K562 (cell line): ENCODE measurements at places on chromosomes 11 and 22.

- DNase-seq: peak; percentile 20
Measured at GRCh38 chr11:31340903-31341572, 28.5 kb downstream of the DCDC1 start.

- DNase-seq: peak; percentile 49
Measured at GRCh38 chr11:65301491-65302329, 13.0 kb upstream of the CDC42EP2 start.

- peak; percentile 84 for DNase-seq
Measured at GRCh38 chr11:19441752-19442553, 201.2 kb upstream of the E2F8 start.

- no peak for DNase-seq
Measured at GRCh38 chr11:77558380-77558779, 31.4 kb upstream of the AQP11 start.

- DNase-seq: no peak
Measured at GRCh38 chr11:103488031-103488461, 378.8 kb downstream of the DYNC2H1 start.

- DNase-seq: no peak
Measured at GRCh38 chr22:48083502-48083901, 1321.1 kb downstream of the TBC1D22A start.

- no peak for DNase-seq
Measured at GRCh38 chr11:85301895-85302678, 325.1 kb downstream of the DLG2 start.

DNA sequence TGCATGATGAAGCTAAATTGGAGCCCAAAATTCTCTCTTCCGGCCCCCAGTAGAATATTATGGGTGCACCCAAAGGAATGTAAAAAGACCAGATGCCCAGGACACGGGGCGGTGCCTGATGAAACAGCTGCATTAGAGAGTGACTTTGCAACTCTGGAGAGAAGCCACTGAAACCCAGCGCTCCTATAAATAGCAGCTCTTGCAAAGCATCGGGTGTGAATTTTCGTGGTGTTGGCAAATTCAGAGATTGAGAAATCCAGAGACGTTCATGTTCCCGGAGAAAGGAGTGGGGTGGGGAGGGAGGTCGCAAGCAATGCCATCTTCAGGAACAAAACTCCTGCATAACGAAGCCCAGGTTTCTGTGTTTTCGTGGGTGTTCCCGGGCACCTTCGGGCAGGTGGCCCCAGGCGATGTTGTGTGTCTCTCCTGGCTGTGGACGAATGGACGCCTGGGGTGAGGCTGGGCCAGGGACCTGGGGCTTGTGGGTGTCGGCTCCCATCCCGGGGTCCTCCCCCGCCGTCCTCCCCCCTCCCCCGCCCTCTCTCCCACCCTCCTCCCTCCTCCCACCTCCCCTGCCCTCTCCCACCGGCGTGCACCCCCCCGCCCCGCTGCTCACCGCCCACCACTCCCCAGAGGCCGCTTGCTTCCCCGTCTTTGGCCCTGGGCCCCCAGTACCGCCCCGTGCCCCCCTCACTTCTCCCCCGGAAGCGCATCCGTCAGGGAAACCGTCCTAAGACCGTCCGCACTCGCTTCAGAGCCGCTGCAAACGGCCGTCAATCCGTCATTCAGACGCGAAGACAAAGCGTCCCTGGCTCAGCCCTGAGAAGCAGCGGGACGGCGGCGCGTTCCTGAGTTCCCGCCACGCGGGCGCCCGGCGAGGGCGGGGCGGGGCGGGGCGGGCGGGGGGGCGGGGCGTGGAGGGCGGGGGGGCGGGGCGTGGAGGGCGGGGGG, 26.7 kb upstream of the TOLLIP start:
- DNase-seq: peak; percentile 77

DNA sequence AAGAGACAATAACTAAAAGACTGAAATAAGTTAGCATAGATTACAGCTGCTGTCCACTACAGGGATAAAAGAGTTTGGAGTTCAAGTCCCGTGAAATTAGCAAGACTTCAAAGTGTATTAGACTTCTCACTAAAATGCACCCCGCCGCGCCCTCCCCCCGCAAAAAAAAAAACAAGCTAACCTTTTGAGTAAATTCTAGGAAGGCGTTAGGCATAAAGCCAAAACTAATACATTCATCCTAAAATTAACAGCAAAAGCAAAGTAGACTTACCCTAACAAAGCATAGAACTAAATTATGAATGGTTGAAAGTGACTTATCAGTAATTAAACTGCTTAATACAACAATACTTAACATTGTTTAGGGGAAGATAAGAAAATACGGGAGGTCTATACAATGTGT, 581.0 kb upstream of the CHORDC1 start:
- DNase-seq: no peak

DNA sequence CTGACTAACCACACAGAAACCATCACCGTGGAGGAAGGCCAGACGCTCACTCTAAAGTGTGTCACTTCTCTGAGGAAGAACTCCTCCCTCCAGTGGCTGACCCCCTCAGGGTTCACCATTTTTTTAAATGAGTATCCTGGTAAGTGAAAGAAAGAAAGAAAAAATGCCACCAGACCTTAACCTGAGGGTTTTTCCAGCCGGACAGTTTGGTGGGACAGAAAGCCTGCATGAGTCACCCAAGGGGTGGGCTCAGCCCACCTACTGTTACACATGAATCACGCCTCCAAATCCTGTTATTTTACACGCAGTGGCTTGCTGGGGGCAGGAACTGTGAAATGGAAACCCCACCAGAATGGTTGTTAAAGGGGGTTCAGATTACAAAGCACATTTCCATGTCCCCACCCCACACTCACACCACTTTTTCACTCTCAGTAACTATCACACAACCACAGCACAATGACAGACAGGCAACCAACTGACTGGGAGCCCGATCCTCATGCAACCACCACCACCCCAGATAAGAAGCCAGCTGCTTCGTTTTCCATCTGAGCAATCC, 11.9 kb downstream of the CRTAM start:
- DNase-seq: no peak

DNA sequence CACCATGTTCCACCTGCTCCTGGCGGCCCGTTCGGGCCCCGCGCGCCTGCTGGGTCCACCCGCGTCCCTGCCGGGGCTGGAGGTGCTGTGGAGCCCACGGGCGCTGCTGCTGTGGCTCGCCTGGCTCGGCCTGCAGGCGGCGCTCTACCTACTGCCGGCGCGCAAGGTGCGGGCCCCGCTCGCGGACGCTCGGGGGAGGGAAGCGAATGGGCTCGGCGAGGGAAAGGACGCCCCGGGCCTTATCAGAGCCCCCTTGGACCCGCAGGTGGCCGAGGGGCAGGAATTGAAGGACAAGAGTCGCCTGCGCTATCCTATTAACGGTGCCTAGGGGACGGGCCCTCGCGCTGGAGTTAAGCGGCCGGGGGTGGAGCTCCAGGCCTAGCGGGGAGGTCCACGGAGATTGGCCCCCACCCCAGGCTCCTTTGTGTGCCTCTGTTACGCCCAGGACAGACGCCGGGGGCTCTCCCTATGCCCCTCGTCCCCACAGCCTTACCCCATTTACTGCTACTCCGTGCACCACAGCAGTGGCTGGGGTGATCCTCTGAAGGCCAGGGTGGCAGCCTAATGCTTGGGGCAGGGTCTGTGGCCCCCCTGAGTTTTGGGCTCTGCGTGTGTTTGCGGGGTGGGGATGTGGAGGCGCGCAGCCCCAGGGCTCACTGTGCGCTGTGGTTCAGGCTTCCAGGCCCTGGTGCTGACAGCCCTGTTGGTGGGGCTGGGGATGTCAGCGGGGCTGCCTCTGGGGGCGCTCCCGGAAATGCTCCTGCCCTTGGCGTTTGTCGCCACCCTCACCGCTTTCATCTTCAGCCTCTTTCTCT, 1.1 kb downstream of the TM7SF2 start:
- DNase-seq: peak; percentile 79
